ENCODE measurements at places on chromosomes 7 and 10.
A peak's percentile ranks its signal among the peaks of the same experiment; 100 is the strongest.

GRCh38 chr7:66460921-66461361, 167.7 kb upstream of the KCTD7 start:
- DNase-seq, result no peak

GRCh38 chr10:48390933-48391845, 84.7 kb downstream of the MAPK8 start:
- no peak for DNase-seq

- no peak for DNase-seq
Observed at GRCh38 chr10:60414877-60415585, 25.4 kb upstream of the ANK3 start.

GRCh38 chr7:151716323-151716722, 160.6 kb downstream of the PRKAG2 start:
- no peak for DNase-seq

GRCh38 chr7:94393246-94394108, 1.2 kb upstream of the COL1A2 start:
- peak; percentile 61 for DNase-seq

DNA sequence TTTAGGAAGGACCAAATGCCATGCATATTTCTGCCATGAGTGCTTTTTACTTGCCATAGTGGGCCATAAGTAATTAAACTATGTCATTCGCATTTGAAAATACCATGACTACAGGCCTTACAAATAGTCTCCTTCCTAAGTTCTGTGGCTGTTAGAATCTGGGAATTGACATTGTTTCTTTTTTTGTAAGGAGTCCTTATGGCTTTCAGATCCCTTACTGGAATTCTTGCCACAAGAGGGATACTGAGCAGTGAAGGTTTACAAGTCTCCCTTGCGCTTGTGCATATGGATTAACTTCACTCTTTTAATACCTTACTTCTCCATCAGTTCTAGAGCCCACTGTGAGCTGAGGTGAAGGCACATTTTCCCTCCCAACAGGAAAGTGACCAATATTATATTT, 166.0 kb downstream of the NRG3 start:
- DNase-seq, result no peak

DNA sequence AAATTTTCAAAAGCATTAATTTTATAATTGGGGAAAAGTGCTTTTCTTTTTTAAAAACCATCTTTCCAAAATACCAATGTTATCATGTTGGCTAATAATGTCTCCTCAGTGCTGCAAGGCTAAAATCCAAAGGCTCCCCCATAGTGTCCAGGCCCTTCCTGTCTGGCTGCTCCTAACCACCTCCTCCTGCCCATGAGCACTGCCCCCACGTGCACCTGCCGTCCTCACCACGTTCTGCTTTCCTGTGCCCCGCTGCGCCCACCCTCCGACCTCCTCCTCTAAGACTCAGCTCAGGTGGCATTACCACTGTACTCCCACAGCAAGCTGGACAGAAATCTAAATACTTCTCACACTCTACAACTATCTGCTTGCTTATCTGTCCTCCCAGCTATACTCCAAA, 17.7 kb downstream of the PAXIP1 start:
- DNase-seq, result no peak

DNA sequence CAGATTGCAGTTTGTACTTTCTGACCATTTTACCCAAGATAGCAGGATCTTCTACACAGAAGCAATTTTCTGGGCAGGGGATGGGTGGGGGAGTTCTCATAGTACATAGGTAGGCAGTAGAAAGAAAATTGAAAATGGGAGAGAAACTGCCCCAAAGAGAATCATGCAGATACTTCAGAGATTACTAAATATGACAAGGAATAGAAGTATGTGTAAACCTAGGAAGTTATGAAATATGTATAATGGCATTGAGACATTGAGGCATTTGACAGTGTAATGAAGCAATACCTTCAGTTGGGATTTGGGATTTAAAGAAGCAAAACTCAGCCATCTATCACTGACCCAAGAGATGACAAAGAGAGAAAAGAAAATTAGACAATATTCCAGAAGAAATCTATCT, 233.0 kb downstream of the PTN start:
- DNase-seq, result no peak

- DNase-seq, result peak; percentile 53
Observed at GRCh38 chr10:98267894-98268693, at the start of gene LOXL4. LOXL4 (minus strand) TSS chr10:98268194; CDS start chr10:98263019, 5,175 bp downstream.

DNA sequence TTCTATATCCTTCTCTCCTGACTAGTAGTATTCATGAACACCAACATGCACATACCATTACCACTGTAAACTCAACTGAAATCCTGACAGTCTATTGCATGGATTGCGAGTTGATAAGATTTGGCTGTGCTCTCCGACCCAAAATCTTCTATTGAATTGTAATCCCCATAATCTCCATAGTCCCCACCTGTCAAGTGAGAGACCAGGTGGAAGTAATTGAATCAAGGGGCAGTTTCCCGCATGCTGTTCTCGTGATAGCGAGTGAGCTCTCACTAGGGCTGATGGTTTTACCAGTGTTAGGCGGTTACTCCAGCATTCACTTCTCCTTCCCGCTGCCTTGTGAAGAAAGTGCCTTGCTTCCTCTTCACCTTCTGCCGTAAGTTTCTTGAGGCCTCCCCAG, 261.8 kb downstream of the PHF14 start:
- no peak for DNase-seq

DNA sequence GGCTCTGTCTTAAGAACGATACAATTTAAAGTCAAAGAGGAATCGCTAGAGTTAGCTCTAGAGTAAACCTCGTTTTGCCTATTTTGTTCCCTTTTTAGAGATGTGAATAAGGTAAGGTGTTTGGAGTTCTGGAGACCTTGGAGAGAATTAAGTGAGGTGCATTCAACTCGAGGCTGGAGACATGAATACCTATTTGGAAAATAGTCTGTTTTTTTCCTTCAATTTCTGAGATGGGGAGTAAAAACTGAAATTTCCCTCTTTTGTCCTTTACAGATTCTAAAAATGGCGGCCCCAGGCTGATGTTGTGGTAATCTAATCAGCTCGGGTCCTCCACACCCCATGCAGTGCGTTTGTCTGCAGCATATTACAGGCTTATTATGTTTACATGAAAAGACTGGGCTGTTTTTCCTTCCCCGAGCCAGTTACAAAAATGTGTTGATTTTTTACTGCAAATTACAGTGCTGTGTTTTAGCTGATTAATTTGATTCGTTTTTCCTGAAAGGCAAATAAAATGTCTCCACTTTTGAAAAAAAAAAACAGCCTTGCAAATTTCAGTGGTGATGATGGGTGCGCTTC, 1.5 kb downstream of the KMT2E start:
- DNase-seq, result peak; percentile 21

DNA sequence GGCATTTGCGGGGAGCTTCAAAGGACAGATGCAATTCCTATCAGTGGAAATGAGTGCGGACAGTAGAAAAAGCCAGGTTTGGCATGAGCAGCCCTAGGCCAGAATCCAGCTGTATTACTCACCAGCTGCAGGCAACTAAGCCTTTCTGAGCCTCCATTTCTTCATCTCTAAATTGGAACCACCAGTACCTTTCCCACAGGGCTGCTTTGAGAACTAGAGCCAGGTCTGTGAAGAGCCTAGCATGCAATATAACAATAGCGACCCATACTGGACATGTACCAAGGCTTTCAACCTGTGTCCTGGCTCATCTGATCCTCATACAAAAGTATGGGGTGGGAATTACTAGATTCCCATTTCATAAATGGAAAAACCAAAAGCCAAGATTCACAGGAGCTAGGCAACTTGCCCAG, 101.0 kb downstream of the GSAP start:
- DNase-seq, result no peak

Data from nephron progenitor cell (in vitro differentiated cells).